ENCODE measurements at places on chromosomes 5 and 9.
A peak's percentile ranks its signal among the peaks of the same experiment; 100 is the strongest.

- no peaks in the 10 kb centered on the region for H3K27me3 ChIP-seq
- no peak overlapping the region for H3K27ac ChIP-seq
- no peaks in the 10 kb centered on the region for H3K4me1 ChIP-seq
- no peaks in the 10 kb centered on the region for H3K36me3 ChIP-seq
- no peak overlapping the region for H3K4me3 ChIP-seq
Observed at GRCh38 chr9:90631964-90632363, 10.7 kb downstream of the DIRAS2 start.

DNA sequence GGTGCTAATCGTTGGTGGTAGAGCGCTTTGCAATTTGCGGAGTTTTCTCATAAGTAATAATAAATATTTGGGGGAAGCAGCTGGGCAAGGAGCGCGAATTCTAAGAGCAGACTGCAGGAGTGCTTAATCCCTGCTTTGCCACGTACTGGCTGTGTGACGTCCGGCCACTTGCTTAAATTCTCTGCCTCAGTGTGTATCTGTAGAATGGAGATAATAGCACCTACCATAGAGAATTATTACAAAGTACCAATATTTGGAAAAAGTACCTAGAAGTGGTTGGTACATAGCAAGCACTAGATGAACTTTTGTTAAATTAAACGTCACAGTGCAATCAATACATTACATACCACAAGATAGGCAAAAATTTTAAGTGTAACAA is 598 bp upstream of the TMED7 start:
- peaks cover 17% of the 10 kb centered on the region for H3K4me1 ChIP-seq
- peaks cover 12% of the 10 kb centered on the region for H3K27me3 ChIP-seq
- no peak for DNase-seq
- H3K27ac ChIP-seq: peak overlapping the region; percentile 88

GRCh38 chr5:154829181-154829588 is 21.2 kb downstream of the FAXDC2 start:
- peaks cover 26% of the 10 kb centered on the region for H3K36me3 ChIP-seq
- H3K27me3 ChIP-seq: no peaks in the 10 kb centered on the region
- peaks cover 32% of the 10 kb centered on the region for H3K4me1 ChIP-seq
- peak overlapping the region; percentile 79 for H3K27ac ChIP-seq
- peak overlapping the region; percentile 26 for H3K4me3 ChIP-seq

DNA sequence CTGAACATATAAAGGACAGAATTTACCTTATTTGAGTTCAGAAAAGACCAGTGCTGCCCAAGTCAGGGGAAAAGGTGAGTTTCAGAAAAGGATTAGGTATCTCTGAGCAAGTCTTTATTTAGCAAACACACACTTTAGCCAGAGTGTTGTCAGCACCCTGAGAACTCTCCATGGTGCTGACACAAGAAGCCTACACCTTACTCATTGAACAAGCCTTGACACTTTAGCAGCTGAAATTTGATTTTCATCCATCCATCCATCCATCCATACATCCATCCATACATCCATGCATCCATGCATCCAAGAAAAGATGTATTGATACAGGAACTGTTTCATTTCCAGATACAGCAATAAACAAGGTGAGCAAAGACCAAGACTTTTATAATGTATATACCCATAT is 311.2 kb downstream of the TRIM32 start:
- H3K36me3 ChIP-seq: no peaks in the 10 kb centered on the region
- no peak for DNase-seq
- H3K4me1 ChIP-seq: no peaks in the 10 kb centered on the region
- H3K4me3 ChIP-seq: no peak overlapping the region
- no peaks in the 10 kb centered on the region for H3K27me3 ChIP-seq

GRCh38 chr5:34496260-34496691 is 159.9 kb upstream of the RAI14 start:
- H3K27ac ChIP-seq: no peak overlapping the region
- H3K4me3 ChIP-seq: no peak overlapping the region
- H3K27me3 ChIP-seq: peaks cover 2% of the 10 kb centered on the region

DNA sequence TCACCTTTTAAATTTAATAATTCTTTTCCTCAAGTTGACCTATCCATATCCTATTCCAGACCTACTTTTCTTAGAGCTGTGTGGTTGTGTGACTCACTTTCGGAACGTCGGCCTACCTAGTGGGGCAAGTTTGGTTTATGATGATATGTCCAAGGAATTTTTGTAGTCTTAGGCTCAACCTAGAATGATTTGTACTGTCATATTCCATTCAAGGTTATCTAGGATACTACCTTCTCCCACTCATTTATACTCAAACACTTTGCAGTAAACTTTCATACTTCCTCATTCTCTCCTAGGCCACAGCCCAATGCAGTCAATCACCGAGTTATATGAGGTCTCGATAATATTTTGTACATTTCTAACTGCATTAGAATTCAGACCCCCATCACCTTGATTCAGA is 61.9 kb downstream of the PIK3R1 start:
- peaks cover 72% of the 10 kb centered on the region for H3K4me1 ChIP-seq

DNA sequence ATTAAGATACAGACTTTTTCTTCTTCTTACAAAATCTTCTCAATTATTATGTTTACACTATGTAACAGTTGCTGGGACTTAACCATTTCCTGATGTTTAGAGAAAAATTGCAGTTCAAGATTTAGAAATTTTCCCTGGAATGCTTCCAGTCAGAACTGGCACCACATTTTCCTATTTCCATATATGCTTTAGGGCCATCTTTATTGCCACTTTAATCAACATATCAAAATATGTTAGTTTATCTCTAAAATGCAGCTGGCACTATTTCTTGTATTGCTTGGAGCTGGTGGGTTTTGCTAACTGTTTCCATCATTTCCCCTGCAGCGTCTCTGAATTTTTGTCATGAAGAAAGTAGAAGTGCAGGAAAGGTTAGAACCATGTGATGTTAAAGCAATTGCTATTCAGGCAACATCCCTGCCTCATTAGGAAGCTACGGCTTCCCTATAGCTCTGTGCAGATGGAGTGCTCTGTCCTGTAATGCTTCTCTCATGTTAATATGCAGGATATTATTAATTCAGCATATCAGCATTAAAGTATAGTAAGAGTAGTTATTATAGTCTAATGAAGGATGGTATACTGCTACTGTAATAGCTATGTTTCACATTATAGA is 269.1 kb downstream of the MTRR start:
- H3K4me3 ChIP-seq: no peak overlapping the region
- no peak overlapping the region for H3K27ac ChIP-seq
- no peaks in the 10 kb centered on the region for H3K27me3 ChIP-seq
- no peaks in the 10 kb centered on the region for H3K36me3 ChIP-seq
- H3K4me1 ChIP-seq: no peaks in the 10 kb centered on the region

DNA sequence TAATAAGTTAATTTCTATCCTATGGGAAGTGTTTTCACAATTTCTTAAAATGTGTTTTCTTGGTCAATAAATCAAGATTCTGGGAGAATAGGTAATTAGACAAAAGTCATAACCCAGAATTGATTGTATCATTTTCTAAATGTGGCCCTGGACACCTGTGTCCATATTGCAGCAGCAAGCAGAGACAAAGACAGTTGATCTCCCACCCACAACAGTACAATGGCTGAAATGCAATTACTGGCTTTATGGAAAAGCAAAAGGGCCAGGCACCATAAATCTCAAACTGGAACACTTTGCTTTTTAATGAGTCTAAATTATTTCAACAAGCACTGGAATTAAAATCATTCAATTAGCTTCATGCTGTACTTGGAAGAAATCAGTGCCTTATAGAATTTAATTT is 157.2 kb downstream of the ESM1 start:
- H3K4me3 ChIP-seq: no peak overlapping the region
- peaks cover 4% of the 10 kb centered on the region for H3K4me1 ChIP-seq
- H3K27me3 ChIP-seq: peaks cover 27% of the 10 kb centered on the region
- DNase-seq: no peak
- H3K36me3 ChIP-seq: no peaks in the 10 kb centered on the region

- no peak overlapping the region for H3K27ac ChIP-seq
- DNase-seq: peak; percentile 47
- no peak overlapping the region for H3K4me3 ChIP-seq
- H3K36me3 ChIP-seq: peaks cover 46% of the 10 kb centered on the region
Observed at GRCh38 chr5:362978-363765, 41.7 kb downstream of the AHRR start.

GRCh38 chr5:153236319-153236718 is 254.2 kb upstream of the GRIA1 start:
- no peaks in the 10 kb centered on the region for H3K27me3 ChIP-seq
- H3K27ac ChIP-seq: no peak overlapping the region
- H3K4me1 ChIP-seq: no peaks in the 10 kb centered on the region
- no peak for DNase-seq
- no peak overlapping the region for H3K4me3 ChIP-seq
- H3K36me3 ChIP-seq: no peaks in the 10 kb centered on the region

- peak overlapping the region; percentile 82 for H3K27ac ChIP-seq
- H3K36me3 ChIP-seq: peaks cover 89% of the 10 kb centered on the region
- H3K27me3 ChIP-seq: no peaks in the 10 kb centered on the region
- peak overlapping the region; percentile 66 for H3K4me3 ChIP-seq
Observed at GRCh38 chr5:157247267-157247666, 18.7 kb upstream of the CYFIP2 start.

DNA sequence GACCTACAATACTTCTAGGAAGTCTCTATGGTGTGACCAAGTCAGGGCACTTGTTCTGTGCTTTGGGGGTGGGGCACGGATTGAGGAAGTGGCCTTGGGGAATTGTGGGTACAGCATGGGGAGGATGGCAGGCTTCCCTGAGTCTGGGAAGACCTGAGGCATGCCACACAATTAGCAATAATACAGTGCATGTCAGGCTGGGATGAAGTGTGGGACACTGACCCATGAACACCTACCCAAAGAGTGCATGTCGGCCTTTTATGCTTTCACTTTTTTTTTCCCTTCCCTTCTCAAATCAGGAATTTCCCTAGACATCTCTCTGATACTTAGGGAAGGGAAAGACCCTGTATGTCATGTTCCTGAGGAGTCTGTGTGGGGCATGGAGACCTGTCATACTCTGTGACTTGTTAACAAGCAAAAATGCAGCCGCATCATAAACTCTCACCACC is 146.4 kb downstream of the PALM2AKAP2 start:
- no peak overlapping the region for H3K4me3 ChIP-seq
- peak overlapping the region; percentile 39 for H3K27ac ChIP-seq
- H3K27me3 ChIP-seq: no peaks in the 10 kb centered on the region

DNA sequence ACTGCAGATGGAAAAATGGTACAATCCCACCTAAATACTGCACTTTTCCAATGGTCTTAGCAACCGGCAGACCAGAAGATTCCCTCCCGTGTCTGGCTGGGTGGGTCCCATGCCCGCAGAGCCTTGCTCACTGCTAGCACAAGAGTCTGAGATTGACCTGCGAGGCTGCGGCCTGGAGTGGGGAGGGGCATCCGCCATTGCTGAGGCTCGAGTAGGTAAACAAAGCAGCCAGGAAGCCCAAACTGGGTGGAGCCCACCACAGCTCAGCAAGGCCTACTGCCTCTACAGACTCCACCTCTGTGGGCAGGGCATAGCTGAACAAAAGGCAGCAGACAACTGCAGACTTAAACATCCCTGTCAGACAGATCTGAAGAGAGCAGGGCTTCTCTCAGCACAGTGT is 221.6 kb upstream of the CTNND2 start:
- no peak for DNase-seq
- no peak overlapping the region for H3K4me3 ChIP-seq
- no peaks in the 10 kb centered on the region for H3K36me3 ChIP-seq
- H3K27me3 ChIP-seq: no peaks in the 10 kb centered on the region
- H3K4me1 ChIP-seq: no peaks in the 10 kb centered on the region

GRCh38 chr9:96720435-96720834 is 57.5 kb downstream of the ZNF510 start:
- no peaks in the 10 kb centered on the region for H3K4me1 ChIP-seq
- H3K27ac ChIP-seq: no peak overlapping the region
- H3K4me3 ChIP-seq: no peak overlapping the region
- H3K36me3 ChIP-seq: no peaks in the 10 kb centered on the region
- peaks cover 19% of the 10 kb centered on the region for H3K27me3 ChIP-seq
- no peak for DNase-seq

DNA sequence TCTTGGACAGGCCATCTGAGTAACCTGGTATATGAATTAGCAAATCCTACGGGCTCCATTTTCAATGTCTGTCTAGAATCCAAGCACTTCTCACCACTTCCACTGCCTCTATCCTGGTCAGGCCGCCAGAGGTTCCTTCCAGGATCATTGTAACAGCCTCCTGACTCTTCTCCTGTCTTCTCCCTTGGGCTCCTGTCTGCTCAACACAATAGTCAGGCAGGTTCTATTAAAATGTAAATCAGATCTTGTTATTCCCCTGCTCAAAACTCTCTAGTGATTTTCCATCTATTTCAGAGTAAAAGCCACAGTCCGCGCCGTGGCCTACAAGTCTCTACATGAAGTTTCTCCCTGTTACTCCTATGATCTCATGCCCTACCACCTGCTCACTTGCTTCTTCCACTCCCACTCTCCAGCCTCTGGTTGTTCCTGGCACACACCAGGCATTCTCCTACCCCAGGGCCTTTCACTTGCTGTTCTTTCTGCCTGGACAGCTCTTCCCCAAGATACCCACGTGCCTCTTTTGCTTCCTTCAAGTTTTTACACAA is 21.7 kb downstream of the ZNF366 start:
- H3K27ac ChIP-seq: no peak overlapping the region
- H3K27me3 ChIP-seq: no peaks in the 10 kb centered on the region
- H3K4me1 ChIP-seq: no peaks in the 10 kb centered on the region
- H3K36me3 ChIP-seq: no peaks in the 10 kb centered on the region
- H3K4me3 ChIP-seq: no peak overlapping the region

DNA sequence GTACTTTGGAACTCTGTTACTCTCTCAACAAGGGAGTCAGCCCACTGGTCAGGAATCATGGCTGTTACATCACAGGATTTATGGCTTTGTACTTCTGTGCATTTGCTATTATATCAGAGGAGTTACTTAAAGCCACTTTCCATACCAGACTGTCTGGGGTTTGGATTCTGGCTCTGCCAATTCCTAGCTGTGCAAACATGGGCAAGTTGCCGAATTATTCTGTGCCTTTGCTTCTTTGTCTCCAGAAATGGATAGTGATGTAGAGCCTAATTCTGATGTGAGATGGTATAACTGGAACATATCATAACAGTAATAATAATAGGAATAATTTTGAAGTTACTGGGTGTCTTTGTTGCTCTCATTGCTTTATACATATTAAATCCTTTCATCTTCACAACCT is 1047.3 kb upstream of the SEMA6A start:
- H3K4me1 ChIP-seq: no peaks in the 10 kb centered on the region
- H3K27me3 ChIP-seq: no peaks in the 10 kb centered on the region
- no peak overlapping the region for H3K27ac ChIP-seq
- H3K36me3 ChIP-seq: no peaks in the 10 kb centered on the region

DNA sequence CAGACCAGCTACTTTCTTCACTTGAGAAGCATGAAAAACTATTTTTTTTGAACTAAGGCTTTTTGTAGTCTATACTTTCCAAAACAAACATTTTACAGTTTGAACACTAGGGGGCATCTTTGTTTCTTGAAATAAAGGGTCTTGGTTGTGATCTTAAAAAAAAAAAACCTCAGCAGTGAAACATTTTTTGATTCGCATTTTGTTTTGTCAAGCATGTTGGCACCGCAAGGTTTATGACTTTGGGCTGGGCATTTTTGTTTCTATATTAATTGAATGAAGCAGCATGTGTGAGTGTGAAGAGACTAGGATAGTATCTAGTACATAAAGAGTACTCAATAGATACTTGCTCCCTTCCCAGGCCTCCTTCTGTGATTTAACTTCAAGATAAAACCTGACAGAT is 31.6 kb upstream of the ACOT12 start:
- H3K36me3 ChIP-seq: peaks cover 3% of the 10 kb centered on the region
- no peak for DNase-seq
- H3K27ac ChIP-seq: no peak overlapping the region
- H3K27me3 ChIP-seq: no peaks in the 10 kb centered on the region

- no peak overlapping the region for H3K4me3 ChIP-seq
- no peaks in the 10 kb centered on the region for H3K36me3 ChIP-seq
- no peak overlapping the region for H3K27ac ChIP-seq
- H3K27me3 ChIP-seq: no peaks in the 10 kb centered on the region
- H3K4me1 ChIP-seq: no peaks in the 10 kb centered on the region
- DNase-seq: no peak
Observed at GRCh38 chr5:9869616-9870288, 239.6 kb upstream of the TAS2R1 start.
